Activated naive CD4-positive, alpha-beta T cell treated with anti-CD3 and anti-CD28 coated beads for 36 hours (primary cell): ENCODE measurements at places on chromosomes 13 and 19. TPM values are rescaled to one million over a fixed set of nuclear protein-coding genes. Genes with fewer than 3 reads are reported as not detected.
A peak's percentile ranks its signal among the peaks of the same experiment; 100 is the strongest.

The SLC10A2 gene
- total RNA-seq = not detected

The SUCLA2 gene
- total RNA-seq = 44.4 TPM

DNA sequence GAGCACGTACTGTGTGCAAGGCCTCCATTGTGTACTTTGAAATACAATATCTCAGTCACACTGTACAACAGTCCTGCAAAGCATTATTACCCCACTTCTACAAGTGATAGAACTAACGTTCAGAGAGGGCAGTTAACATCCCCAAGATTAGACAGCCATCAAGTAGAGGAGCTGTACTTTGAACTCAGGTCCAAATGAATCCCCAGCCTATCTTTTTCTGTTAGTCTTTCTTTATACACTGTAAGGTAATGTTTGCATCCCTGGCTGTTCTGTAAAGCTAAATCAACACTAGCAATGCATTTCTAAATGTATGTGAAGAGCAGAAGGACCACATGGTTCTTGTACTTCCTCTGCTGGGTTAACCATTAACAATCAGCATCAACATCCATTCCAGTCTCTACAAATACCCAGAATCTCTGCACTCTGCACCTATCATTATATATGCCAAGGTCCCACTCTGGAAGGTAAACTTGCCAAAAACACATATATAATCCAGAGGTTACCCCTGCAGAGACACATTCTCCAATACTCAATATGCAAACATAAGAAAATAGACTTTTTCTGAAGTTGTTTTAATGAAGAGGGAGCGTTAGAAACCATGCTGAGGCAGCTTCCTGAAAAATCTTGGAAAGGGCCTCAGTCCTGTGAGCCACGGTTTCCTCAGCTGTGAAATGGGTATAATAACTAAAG is 182.3 kb downstream of the MZT1 start:
- no peaks in the 10 kb centered on the region for H3K4me1 ChIP-seq
- peaks cover 6% of the 10 kb centered on the region for H3K27me3 ChIP-seq
- DNase-seq = no peak
- H3K4me3 ChIP-seq = no peak overlapping the region
- H3K27ac ChIP-seq = no peak overlapping the region
- no peaks in the 10 kb centered on the region for H3K36me3 ChIP-seq

DNA sequence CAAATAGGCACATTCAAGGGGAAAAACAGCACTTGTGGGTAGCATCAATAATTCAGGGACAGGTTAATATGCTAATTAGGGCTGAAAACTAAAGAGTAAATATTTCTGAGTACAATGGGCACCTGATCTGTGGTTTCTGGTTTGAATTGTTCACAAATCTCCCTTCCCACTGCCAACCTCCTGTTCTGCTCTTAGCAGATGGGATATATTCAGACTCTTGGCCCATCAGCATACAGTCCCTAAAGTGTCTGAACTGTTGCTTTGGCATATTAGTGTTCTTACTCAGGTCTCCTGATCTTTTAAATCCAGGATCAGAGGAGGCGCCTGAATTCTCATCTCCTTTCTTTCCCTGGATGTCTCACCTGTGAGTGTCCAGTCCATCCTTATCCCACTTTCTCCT is 8.2 kb upstream of the LRCH1 start:
- DNase-seq = no peak
- no peaks in the 10 kb centered on the region for H3K27me3 ChIP-seq
- H3K4me3 ChIP-seq = no peak overlapping the region
- H3K27ac ChIP-seq = no peak overlapping the region
- no peaks in the 10 kb centered on the region for H3K36me3 ChIP-seq
- peaks cover 3% of the 10 kb centered on the region for H3K4me1 ChIP-seq

DNA sequence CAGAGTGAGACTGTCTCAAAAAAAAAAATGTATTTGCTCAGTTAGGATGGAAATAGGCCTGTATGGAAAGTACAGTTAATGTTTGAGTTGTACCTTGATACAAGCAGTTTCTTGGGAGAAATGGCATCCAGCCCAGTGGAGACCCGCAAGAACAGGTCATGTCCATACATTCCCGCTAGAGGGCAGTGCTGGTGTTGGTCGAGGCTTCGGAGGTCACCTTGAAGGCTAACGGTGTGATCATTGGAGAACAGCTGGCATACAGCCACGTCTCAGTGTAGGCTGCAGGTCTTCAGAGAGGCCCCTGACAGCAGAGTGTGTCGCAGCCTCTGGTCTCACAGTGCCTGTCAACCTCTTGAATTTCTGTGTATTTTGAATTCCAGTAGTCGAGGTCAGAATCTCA is 7.5 kb downstream of the ZNF610 start:
- peaks cover 21% of the 10 kb centered on the region for H3K36me3 ChIP-seq
- no peak overlapping the region for H3K27ac ChIP-seq
- no peaks in the 10 kb centered on the region for H3K27me3 ChIP-seq
- H3K4me1 ChIP-seq = no peaks in the 10 kb centered on the region
- H3K4me3 ChIP-seq = no peak overlapping the region
- DNase-seq = peak; percentile 59

GRCh38 chr13:99075268-99076191 is 97.7 kb upstream of the DOCK9 start:
- peaks cover 39% of the 10 kb centered on the region for H3K36me3 ChIP-seq
- H3K4me3 ChIP-seq = peak overlapping the region; percentile 62
- no peak for DNase-seq
- peaks cover 60% of the 10 kb centered on the region for H3K4me1 ChIP-seq
- H3K27me3 ChIP-seq = no peaks in the 10 kb centered on the region
- H3K27ac ChIP-seq = peak overlapping the region; percentile 89

DNA sequence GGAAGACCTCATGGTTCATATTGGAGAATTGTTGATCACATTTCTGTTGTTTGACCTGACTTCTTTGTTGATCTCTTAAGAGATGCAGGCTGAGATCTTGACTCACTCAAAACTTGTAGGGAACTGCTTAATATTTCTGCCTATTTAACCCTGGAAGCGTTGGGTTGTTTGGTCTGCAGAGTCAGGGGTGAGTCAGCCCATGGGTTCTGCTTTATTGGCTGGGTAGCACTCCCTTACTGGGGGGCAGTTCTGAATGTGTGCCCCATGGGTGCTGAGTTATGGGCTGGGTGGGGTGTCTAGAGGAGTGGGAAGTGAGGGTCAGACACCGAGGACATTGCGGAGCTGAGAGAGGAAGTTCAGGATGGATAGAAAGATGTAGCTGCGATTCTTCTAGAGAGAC is 87.9 kb downstream of the LRCH1 start:
- H3K27me3 ChIP-seq = no peaks in the 10 kb centered on the region
- H3K36me3 ChIP-seq = peaks cover 5% of the 10 kb centered on the region
- no peak overlapping the region for H3K4me3 ChIP-seq
- H3K27ac ChIP-seq = no peak overlapping the region
- peaks cover 36% of the 10 kb centered on the region for H3K4me1 ChIP-seq

GRCh38 chr13:112903606-112904195 is 65.3 kb upstream of the MCF2L start:
- no peaks in the 10 kb centered on the region for H3K27me3 ChIP-seq
- no peak overlapping the region for H3K4me3 ChIP-seq
- no peaks in the 10 kb centered on the region for H3K4me1 ChIP-seq
- H3K36me3 ChIP-seq = no peaks in the 10 kb centered on the region
